ENCODE measurements at places on chromosomes 1 and 21.

DNA sequence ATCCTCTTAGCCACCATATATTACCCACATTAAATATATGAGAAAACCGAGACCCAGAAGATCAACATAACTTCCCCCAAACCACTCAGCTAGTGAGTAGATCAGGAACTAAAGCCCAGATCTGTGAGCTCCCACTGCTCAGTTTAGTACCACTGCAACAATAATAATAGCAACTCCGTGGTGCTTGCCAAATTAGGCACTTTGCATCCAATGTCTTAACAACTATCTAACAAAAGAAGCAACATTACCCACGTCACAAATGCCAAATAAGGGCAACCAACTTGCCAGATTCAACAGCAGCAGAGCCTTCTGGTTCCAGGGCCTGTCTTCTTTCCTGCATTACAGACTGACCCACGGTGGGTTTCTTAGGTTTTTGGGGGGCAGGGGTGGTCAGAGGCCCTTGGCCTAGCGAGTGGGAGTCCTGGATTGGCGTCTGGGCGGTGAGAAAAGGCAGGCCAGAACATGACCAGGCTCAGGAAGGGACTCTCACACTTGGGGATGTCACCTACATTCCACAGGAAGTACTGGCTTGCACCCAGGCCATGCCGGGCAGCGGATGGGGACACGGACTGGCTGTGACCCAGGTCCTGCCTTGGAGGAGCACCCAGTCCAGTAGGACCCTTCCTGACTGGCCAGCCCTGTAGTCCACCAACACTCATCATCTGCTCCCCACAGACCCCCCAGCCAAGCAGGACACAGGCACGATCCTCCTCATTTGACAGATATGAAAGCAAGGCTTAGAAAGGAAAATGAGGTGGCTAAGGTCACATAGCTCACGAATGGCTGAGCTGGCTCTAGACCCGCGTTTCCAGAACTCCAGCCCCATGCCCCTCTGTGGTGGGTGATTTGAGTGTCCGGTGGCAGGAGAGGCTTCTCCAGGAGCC, 4.6 kb downstream of the HCRTR1 start:
- no peak for DNase-seq

GRCh38 chr1:24896176-24896575, 33.9 kb downstream of the RUNX3 start:
- DNase-seq: no peak

DNA sequence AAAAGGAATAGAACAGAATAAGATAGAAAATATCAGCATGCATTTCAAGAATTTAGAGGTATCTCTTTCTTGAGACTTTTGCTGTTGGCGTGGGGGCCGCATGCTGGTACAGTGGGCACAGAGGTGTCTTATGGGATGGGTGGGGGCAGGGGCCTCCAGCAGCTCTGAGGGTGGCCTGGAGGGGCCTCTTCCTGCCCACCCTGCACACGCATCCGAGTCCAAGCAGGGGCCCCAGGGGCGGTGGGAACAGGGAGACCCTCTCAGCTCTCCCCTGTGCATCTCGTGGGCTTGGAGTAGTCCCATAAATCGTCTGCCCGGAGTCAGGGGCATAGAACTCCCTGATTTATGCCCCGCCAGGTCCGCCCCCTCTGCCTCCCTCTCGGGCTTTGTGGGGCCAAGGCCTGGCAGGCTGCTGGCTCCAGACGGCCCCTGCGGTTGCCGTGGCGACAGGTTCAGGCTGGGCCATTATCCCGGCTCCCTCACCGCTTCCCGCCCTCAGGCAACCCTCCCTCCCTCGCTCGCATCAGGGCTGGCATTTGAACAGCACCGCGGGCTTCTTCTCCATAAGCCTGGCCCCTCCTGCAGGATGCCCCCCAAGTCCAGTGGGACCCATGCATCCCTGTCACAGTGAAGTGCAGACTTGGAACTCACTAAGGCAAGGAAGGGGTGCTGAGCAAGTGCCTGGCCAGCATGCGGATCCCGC, 133.2 kb upstream of the ZBTB40 start:
- no peak for DNase-seq

DNA sequence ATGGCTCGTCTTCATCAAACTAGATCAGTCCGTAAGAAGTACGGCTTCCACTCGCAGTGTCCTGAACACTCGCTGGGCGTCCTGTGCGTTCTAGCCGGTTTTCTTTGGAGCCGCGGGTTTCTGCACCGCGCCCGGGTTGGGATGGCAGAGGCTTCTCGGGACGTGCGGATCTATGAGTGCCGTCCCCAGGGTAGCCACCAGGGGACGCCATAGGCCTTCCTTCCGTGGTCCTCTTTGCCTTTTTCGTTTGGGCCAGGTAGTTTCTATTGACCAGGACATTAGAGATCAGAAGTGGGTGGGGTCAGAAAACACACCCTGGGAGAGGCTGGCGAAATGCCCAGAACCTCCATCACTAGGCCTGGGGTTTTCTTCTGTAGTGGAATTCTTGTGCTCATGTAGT, 273.8 kb downstream of the FAM72C start:
- DNase-seq: peak; percentile 6

GRCh38 chr1:47465605-47466004, 27.8 kb downstream of the FOXD2 start:
- DNase-seq: no peak

- no peak for DNase-seq
Observed at GRCh38 chr1:240766831-240767230, 154.9 kb upstream of the GREM2 start.

DNA sequence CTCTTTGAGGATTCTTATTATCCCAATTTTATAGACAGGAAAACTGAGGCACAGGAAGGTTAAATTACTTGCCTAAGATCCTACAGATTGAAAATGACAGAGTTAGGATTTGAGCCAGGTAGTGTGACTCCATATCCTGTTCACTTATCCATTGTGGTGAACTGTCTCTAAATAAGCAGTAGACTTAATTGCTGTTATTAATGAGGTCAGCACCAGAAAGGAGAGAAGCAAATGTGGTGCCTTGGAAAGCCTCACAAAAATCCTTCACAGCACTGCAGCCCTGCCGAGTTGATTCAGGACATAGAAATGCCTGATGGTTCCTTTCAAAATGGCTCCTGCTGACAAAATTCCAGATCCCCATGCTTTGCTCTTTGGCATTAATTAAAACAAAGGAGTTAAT, 193.3 kb upstream of the BEND5 start:
- no peak for DNase-seq

DNA sequence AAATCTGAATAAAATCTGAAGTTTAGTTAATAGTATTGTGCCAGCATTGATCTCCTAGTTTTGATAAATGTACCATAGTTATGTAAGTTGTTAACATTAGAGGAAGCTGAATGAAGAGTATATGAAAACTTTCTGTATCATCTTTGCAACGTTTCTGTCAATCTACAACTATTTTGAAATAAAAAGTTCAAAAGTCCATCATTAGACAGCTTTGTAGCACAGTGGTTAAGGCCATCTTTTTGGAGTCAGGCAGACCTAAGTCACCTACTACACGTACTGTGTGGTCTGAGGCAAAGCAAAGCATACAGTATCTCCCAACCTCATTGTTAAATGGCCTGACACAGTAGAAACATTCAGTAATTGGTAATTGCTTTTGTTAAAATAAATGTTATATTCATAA, 47.9 kb upstream of the ATP1A1 start:
- DNase-seq: no peak

DNA sequence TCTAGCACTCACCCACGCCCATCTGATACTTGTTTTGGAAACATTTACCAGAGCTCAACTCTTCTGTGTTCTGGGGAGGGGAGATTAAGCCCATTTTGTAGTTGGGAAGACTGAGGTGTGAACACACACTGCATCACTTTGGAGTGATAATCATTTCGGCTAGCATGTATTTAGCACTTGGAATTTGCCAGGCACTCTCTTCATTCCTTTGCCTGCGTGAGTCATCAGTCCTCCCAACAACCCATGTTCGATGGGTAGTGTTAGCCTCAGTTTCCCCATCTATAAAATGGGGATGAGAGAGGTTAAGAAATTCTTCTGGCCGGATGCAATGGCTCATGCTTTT, 182.8 kb upstream of the TMEM51 start:
- no peak for DNase-seq

DNA sequence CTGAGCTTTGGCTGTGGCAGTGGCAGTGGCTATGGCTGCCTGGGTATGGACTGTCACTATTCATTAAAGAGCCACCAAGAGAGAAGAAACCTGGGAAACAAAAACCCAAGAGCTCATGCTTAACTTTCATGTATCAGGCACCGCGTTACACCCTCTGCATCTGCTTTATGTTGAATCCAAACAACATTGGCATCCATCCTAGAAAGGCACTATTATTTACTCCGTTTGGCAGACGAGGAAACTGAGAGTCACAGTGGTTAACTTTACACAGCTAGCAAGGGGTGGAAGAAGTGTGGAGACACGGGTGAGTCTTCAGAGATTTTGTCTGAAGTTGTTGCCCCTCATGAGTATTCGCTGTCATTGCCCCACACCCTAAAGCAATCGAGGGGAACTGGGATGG, 63.8 kb downstream of the PLXNA2 start:
- no peak for DNase-seq

DNA sequence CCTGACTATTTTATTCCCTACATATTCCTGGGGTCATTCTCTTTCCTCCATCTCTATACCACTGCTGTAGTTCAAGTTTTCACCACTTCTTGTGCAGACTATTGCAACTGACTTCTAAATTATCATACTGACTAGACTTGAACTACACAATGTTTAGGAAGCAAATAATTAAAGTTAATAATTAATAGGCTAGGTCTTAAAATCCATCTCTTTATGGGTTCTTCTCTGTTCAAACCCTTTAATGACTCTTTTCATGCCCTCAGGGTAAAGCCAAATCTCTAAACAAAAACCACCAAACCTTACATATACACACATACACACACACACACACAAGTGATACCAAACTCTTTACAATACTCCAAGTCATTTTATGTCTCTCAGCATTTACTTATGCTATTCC, 22.3 kb upstream of the MOB3C start:
- DNase-seq: no peak
